H1 (cell line): ENCODE measurements at places on chromosomes 11 and 22. TPM values are rescaled to one million over a fixed set of nuclear protein-coding genes. Genes with fewer than 3 reads are reported as not detected.

MMP1 gene
- not detected in 2 replicates for total RNA-seq

MICALL1 gene
- total RNA-seq: 25.8 and 32.1 TPM in 2 replicates

APOL5 gene
- total RNA-seq: not detected in 2 replicates

MMP10 gene
- total RNA-seq: 0.17 TPM in 1 of 2 replicates, not detected in the other

HBB gene
- total RNA-seq: not detected in 2 replicates

YDJC gene
- total RNA-seq: 36.5 and 36.7 TPM in 2 replicates

DSCAML1 gene
- 0.19 and 0.27 TPM in 2 replicates for total RNA-seq

MRGPRX3 gene
- total RNA-seq: not detected in 2 replicates

SLC43A1 gene
- total RNA-seq: 30.1 and 34.5 TPM in 2 replicates

DNA sequence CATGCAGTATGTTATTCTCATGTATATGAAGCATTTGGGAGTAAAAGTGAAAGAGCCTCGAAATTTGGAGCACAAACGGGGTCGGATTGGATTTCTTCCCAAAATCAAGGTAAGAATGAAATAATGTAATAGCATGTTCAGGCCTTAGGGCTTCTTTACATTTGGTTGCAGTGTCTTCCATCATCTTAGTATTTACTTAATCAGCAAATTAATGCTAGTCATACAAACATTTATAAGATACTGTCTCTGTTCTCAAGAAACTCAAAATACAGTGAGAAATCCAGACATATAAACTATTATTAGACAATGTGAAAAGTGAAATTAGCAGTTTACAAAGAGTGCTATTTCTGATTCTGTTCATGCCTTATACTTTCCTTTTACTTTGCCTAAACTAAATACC lies 63.3 kb upstream of the GRIK4 start:
- H3K27ac ChIP-seq: no peak overlapping the region
- no peak overlapping the region for H3K4me3 ChIP-seq
- H3K36me3 ChIP-seq: peaks cover 3% of the 10 kb centered on the region
- no peaks in the 10 kb centered on the region for H3K27me3 ChIP-seq
- H3K4me1 ChIP-seq: no peaks in the 10 kb centered on the region

DNA sequence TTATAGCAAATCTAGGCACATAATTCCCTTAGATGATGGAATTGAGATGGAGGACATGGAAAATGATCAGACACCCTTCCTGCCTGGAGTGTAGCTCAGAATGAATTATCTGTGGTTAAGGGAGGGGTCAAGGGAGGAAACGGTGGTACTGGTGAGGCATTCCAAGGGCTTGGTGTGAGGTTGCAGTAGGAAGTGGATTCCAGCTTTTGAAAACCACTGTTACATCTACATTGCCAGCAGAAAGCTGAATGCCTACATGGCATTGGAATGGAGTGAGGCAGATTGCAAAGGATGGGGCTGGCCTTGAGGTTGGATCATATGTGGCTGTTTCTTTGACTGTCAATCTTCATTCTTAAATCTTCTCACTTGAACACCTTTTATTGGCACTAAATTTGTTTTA lies 684.4 kb downstream of the NTM start:
- H3K27ac ChIP-seq: no peak overlapping the region
- no peaks in the 10 kb centered on the region for H3K36me3 ChIP-seq
- DNase-seq: no peak
- H3K4me3 ChIP-seq: no peak overlapping the region

DNA sequence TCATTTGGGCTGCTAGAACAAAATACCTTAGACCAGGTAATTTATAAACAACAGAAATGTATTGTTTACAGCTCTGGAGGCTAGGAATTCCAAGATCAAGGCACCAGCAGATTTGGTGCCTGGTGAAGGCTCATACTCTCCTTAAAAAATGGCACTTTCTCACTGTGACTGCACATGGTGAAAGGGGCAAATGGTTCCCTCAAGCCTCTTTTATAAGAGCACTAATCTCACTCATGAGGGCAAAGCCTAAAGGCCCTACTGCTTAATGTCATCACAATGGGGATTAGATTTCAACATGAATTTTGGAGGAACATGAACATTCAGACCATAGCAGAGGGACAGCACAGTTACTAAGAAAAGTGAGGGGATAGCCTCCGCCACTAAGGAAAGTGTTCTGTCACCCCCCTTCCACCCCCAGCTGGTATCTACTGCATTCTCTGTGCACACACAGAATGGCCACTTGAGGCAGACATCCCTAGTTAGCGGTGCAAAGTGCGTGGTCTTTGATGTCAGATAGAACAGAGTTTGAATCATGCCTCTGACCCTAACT lies 47.2 kb upstream of the CEP295 start:
- no peak overlapping the region for H3K27ac ChIP-seq
- no peak for DNase-seq
- H3K4me1 ChIP-seq: no peaks in the 10 kb centered on the region
- H3K4me3 ChIP-seq: no peak overlapping the region

DNA sequence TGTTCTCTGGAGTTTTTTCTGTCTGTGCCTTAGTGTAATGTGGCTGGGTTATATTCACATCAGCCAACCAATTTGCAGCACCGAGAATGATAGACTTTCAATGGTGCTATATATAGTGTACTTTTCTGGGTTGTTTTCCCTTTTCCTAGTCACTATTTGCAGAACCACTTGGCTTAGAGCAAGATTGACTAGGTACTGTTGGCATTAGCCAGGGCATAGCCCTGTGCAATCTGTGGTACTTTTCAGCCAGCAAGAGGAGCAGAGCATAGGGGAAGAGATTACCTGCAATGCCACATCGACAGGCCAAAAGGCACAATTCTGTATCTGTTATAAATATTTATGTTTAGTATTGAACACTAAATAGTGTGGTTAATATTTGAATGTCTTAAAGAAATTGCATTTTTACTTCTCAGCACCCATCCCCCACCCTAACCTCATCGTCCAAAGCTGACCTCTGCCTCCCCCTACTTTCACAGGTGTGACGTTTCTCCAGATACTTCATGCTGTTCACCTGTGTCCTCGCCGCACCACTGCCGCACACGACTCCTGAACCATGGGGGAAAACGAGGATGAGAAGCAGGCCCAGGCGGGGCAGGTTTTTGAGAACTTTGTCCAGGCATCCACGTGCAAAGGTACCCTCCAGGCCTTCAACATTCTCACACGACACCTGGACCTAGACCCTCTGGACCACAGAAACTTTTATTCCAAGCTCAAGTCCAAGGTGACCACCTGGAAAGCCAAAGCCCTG lies 51.4 kb downstream of the MICAL2 start:
- H3K27ac ChIP-seq: no peak overlapping the region
- no peaks in the 10 kb centered on the region for H3K36me3 ChIP-seq
- H3K4me3 ChIP-seq: no peak overlapping the region
- no peaks in the 10 kb centered on the region for H3K27me3 ChIP-seq

DNA sequence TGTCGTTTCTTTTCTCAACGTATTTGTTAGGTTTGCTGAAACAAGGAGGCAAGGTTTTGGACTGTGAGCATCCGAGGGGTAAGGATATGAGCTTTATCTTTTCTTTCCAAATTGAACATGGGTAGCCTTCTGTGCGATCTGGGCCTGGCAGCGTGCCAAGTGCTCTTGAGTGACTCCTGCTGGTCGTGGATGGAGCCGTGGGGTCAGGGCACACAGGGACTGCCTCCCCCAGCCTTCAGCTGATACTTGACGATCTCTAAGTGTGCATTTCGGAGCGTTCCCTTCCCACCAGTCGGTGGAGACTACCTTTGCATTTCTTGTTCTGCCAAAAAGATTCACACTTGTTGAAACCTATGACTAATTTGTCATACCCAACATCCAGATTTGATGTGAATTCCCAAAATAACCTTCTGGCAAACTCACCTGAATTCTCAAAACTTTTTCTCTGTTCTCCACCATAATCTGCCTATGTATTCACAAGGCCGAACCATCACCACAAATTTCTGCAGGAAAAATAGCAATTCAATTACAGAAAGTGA lies 40.1 kb upstream of the CLMP start:
- H3K4me1 ChIP-seq: no peaks in the 10 kb centered on the region
- H3K27me3 ChIP-seq: no peaks in the 10 kb centered on the region
- H3K27ac ChIP-seq: no peak overlapping the region
- no peak overlapping the region for H3K4me3 ChIP-seq
- DNase-seq: peak; percentile 89
- H3K36me3 ChIP-seq: no peaks in the 10 kb centered on the region

- no peak overlapping the region for H3K4me3 ChIP-seq
- peaks cover 22% of the 10 kb centered on the region for H3K27me3 ChIP-seq
- H3K4me1 ChIP-seq: peaks cover 12% of the 10 kb centered on the region
Observed at GRCh38 chr11:44831605-44832394, 105.0 kb downstream of the TSPAN18 start.

GRCh38 chr11:66316849-66317251 lies at the start of gene CD248:
CD248 (minus strand) TSS chr11:66317044; CDS start chr11:66317027, 17 bp downstream.
- H3K4me1 ChIP-seq: peaks cover 19% of the 10 kb centered on the region
- H3K27me3 ChIP-seq: no peaks in the 10 kb centered on the region; the same call in 1 of the 2 replicates
- H3K36me3 ChIP-seq: no peaks in the 10 kb centered on the region

GRCh38 chr11:40597546-40598113 lies 861.8 kb downstream of the LRRC4C start:
- no peak for DNase-seq
- H3K27me3 ChIP-seq: no peaks in the 10 kb centered on the region
- H3K36me3 ChIP-seq: no peaks in the 10 kb centered on the region
- no peaks in the 10 kb centered on the region for H3K4me1 ChIP-seq

- no peaks in the 10 kb centered on the region for H3K27me3 ChIP-seq
- no peak overlapping the region for H3K27ac ChIP-seq
- H3K4me3 ChIP-seq: no peak overlapping the region
- H3K4me1 ChIP-seq: no peaks in the 10 kb centered on the region; the same call in 1 of the 2 replicates
Observed at GRCh38 chr22:21940521-21940920, 12.1 kb downstream of the PPM1F start.

GRCh38 chr11:8681837-8682302 lies 595 bp downstream of the TRIM66 start:
- no peak for DNase-seq
- peak overlapping the region; percentile 97 for H3K4me3 ChIP-seq
- H3K36me3 ChIP-seq: peaks cover 33% of the 10 kb centered on the region
- peak overlapping the region; percentile 96 for H3K27ac ChIP-seq

- H3K27ac ChIP-seq: no peak overlapping the region
- DNase-seq: no peak
- no peak overlapping the region for H3K4me3 ChIP-seq
- peaks cover 56% of the 10 kb centered on the region for H3K27me3 ChIP-seq
Observed at GRCh38 chr22:37739611-37740049, 42.8 kb downstream of the TRIOBP start.

- DNase-seq: no peak
- H3K4me1 ChIP-seq: peaks cover 8% of the 10 kb centered on the region; the same call in 1 of the 2 replicates
- H3K36me3 ChIP-seq: no peaks in the 10 kb centered on the region
- H3K27me3 ChIP-seq: no peaks in the 10 kb centered on the region
- H3K4me3 ChIP-seq: no peak overlapping the region
- no peak overlapping the region for H3K27ac ChIP-seq
Observed at GRCh38 chr22:47086596-47087248, 324.3 kb downstream of the TBC1D22A start.

- H3K27ac ChIP-seq: no peak within 1 kb of the TSS
- H3K4me1 ChIP-seq: peaks cover 3% of the 10 kb centered on the region; the same call in 1 of the 2 replicates
- no peaks in the 10 kb centered on the region for H3K27me3 ChIP-seq
- no peaks in the 10 kb centered on the region for H3K36me3 ChIP-seq
- no peak within 1 kb of the TSS for H3K4me3 ChIP-seq
- DNase-seq: no peak
Observed at GRCh38 chr11:3644817-3645235, at the start of gene ART1. ART1 (plus strand) TSS chr11:3645128; CDS start chr11:3659214, 14,086 bp downstream.

GRCh38 chr11:83241291-83241946 lies 44.7 kb downstream of the CCDC90B start:
- no peak overlapping the region for H3K27ac ChIP-seq
- H3K4me3 ChIP-seq: no peak overlapping the region
- no peaks in the 10 kb centered on the region for H3K27me3 ChIP-seq
- no peaks in the 10 kb centered on the region for H3K36me3 ChIP-seq
- no peaks in the 10 kb centered on the region for H3K4me1 ChIP-seq
- no peak for DNase-seq

DNA sequence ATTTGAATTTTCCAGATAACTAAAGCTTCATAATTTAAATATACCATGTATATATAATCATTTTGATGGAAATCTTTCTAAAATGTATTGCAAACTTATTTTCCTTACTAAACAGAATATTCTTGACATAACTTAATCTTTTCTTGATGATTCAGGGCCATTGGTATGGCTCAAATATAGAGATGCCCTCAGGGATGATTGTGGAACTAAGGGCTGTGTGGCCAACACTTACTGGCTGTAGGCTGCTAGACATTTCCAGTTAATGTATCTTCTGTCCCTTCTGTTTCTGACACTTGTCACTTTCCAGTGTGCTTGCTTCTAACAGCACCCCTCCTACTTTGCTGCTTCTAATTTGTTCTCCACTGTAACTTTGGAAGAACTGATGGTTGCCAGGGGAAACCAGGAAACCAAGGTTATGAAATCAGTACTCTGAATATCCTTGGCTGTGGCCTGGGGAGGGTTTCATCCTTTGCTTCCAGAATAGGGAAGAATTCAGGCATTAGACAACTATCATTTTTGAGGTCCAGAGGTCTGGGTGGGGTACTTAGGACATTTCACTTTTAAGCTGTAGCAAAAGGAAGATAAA lies 697.2 kb downstream of the ETS1 start:
- no peak overlapping the region for H3K4me3 ChIP-seq
- no peak overlapping the region for H3K27ac ChIP-seq
- no peaks in the 10 kb centered on the region for H3K36me3 ChIP-seq
- H3K4me1 ChIP-seq: no peaks in the 10 kb centered on the region
- H3K27me3 ChIP-seq: no peaks in the 10 kb centered on the region

DNA sequence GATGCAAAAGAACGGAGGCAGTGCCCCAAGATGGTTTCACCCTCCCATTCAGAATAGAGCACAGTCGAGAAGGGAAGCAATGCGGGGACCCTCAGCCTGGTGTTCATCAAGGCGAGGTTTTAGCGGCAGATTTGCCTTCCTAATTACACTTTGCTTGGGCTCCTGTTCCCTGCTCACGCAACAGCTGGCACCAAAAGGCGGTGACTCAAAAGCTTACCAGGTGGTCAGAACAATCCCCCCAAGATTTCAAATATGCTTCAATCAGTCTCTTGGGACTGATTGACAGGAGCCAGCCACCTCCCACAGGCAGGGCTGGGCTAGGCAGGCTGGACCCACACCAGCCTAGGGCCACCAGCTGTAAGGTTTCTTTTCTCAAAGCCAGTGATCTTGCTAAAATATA lies 14.2 kb downstream of the IGSF9B start:
- H3K27ac ChIP-seq: no peak overlapping the region
- DNase-seq: no peak
- H3K4me3 ChIP-seq: no peak overlapping the region
- peaks cover 9% of the 10 kb centered on the region for H3K36me3 ChIP-seq
- H3K27me3 ChIP-seq: no peaks in the 10 kb centered on the region

GRCh38 chr11:26841818-26842473 lies 120.1 kb upstream of the SLC5A12 start:
- DNase-seq: no peak
- no peaks in the 10 kb centered on the region for H3K4me1 ChIP-seq
- H3K36me3 ChIP-seq: no peaks in the 10 kb centered on the region
- no peak overlapping the region for H3K4me3 ChIP-seq
- no peak overlapping the region for H3K27ac ChIP-seq
